Activated CD4-positive, alpha-beta T cell treated with anti-CD3 and anti-CD28 coated beads, Interleukin-2, amount 50 U/mL, for 48 hours (primary cell): ENCODE measurements at places on chromosomes 4 and X.

DNA sequence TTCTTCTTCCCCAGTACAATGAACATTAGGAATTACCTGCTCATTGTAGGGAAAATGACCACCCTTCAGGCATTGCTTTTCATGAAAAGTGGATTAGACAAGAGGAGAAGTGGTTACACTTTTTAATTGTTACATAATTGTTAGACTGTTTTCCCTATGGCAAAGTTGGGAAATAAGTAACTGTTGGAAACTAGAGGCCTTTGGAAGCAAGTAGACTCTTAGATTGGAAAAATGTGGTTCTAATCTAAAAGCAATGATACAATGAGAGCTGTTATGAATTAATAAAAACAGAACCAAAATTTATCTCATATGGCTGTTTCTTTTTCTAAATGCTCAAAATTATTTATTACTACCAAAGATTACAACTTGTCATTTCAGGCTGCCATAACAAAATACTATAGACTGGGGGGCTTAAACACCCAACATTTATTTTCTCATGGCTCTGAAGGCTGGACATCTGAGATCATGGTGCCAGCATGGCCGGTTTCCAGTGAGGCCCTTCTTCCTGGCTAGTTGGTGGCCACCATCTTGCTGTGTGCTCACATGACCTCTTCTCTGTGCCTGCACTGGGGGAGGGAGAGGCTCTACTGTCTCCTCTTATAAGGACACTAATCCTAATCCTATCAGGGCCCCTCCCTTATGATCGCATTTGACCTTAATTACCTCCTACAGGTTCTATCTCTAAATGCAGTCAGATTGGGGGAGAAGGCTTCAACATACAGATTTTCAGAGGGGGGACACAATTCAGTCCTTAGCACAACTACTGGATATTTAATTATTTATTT is 12.5 kb downstream of the CC2D2A start:
- no peak for DNase-seq

DNA sequence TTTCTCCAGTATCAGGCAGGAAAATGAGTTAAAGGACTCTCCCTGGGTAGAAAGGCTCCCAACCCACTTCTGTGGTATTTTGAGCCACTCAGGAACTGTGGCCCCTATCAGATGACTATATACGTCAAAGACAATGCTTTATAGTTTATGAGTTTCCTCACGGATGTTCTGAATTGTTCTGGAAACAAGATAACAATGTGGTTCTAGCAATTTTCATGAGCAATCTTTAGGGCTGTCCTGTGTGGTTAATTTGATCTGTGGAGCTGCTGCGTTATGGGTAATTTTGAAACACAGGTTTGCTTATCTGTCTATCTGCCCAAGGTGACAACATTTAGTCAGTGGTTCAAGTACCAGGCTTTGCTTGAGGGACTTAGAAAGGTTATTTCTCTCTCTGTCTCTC is 46.7 kb upstream of the IL2 start:
- DNase-seq: no peak

DNA sequence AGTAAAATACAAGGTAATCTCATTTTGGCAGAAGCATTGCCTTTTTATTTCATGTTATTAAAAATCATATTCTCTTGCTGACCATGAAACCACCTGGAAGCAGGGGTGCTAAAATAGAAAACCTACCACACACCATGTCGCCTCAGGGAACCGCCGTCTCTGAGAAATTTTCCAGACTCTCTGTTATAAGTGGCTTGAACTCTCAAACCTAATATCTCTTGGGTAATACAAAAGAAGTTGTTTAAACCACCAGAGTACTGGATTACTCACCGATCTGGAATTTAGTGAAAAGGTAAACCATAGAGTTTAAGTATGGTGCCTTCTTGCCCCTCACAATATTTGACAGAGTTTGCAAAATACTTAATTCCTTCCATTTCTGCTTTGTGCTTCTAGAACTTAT is 27.7 kb downstream of the ENPP6 start:
- DNase-seq: no peak

GRCh38 chrX:100995469-100995868 is 26.0 kb downstream of the ARL13A start:
- peak; percentile 44 for DNase-seq

DNA sequence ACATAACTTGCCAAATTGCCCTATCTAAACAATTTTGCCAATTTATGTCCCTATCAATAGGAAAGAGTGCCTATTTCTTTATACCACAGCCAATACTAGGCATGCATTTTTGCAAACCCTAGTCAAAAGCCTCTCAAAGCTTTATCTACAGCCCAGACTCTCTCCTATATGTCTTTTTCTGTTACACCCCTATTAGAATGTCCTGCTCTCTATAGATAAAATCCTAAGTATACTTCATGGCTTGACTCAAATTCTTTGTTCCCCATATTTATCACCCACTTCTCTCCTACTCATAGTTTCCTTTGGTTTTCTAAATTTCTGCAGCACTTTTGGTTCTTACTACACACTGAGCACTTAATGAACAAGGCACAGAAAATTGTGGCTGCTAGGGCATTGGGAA is 38.0 kb downstream of the NUP62CL start:
- DNase-seq: no peak

DNA sequence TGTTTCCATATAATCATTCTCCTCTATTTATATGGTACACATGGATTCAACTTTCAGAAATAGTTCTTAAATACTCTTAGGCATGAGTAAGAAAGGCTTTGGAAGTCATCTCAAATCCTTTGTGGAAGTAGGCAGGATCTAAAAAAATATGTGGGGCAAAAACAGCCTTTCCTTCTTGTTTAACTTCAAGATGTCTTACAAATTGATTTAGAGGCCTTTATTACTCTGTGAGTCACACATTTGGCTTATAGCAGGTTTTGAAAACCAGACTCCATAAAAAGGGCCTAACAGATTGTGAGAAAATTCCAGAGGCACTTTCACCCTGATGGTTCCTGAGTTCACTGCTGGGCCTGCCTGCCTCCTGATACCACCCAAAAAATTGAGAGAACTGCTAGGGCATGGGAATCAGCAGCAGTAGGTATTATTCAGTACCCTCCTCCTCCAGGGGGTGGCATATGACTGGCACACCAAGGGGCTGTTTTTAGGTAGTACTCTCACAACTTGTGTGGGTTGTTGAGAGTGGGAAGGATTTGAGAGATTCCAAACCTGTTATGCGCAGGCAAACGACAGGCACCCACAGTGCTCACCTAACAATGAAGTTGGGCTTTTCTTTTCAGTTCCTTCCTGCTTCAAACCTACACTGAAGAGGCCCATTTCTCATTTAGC is 162.7 kb upstream of the MBNL3 start:
- no peak for DNase-seq

- no peak for DNase-seq
These were observed 228.1 kb upstream of the PPARGC1A start for GRCh38 chr4:24117975-24118374.

DNA sequence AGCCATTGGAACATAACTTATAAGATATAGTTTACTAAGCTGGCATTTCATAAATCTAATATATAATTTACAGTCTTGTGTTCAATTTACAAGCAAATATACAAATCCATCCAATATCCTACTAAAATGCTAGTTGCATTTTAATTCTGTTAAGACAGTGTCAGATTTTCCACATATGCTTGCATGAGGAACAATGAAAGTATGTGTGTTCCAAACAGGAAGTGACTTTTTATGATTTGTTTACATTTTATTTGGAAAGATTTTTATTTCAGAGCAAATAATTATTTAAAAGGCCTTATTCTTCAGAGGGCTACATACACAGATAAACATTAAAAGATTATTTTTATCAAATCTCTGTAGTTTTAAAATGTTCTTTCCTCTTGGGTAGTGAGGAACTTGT is 130.1 kb downstream of the KLHL34 start:
- DNase-seq: no peak

DNA sequence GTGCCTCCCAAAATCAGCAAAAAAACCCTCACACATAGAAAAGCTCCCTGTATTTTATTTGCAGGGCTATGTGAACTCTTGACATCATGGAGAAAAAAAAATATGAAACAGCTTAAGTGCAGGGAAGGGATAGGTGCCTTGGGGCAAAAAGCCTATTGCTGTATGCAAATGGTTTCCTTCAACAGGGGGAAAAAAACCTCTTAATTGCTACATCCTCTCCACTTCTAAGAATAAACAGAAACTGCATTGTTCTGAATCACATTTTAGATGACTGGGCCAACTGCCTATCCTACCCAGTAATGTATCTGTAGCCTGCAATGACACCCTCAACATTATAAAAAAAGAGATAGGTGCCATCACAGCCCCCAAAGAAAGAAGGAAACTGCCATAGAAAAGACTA is 229.4 kb upstream of the GALNTL6 start:
- DNase-seq: no peak

GRCh38 chrX:134658760-134659023 is 421 bp upstream of the PLAC1 start:
- no peak for DNase-seq

GRCh38 chrX:45295259-45295986 is 94.7 kb upstream of the DIPK2B start:
- no peak for DNase-seq
